ENCODE measurements at places on chromosomes 1 and 21.
A peak's percentile ranks its signal among the peaks of the same experiment; 100 is the strongest.

GRCh38 chr1:119097380-119097779 is 43.1 kb downstream of the WARS2 start:
- no peak for DNase-seq

- peak; percentile 26 for DNase-seq
Observed at GRCh38 chr1:25487628-25488027, 55.8 kb upstream of the LDLRAP1 start.

GRCh38 chr1:228013935-228014930 is 7.4 kb downstream of the WNT3A start:
- DNase-seq, result no peak

- DNase-seq, result no peak
Observed at GRCh38 chr1:85318217-85318616, 41.8 kb upstream of the BCL10 start.

- peak; percentile 53 for DNase-seq
Observed at GRCh38 chr21:30839304-30839703, 9.7 kb upstream of the KRTAP7-1 start.

DNA sequence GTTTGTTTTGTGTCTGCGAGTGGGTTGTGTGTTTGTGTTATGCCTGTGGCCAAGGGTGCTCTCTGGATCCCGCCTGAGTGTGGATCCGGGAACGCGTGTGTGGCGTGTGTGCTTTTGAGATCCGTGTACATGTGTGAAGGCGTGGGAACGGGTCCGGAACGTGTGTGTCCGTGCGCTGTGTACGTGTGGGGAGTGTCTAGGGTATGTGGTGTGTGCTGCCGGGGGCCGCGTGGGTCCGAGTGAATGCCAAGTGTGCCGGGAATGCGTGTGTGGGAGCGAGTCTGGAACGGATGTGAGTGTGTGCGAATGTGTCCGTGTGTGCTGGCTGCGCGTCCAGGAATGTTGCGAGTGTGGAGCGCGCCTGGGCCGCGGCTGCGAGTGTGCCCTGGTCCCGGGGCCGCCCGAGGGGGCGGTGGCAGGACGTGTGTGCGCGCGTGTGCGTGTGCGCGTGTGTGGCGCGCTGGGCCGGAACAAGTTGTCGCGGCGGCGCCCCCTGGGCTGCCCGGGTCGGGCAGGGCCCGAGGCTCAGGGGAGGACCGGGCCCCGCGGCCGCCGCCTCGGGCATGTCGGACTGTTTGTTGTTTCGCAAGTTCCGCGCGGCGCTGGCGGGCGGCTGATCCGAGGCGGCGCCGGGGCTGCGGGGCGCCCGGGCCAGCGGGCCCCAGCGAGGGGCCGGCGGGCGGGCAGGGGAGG is 953 bp downstream of the PTPRU start:
- peak; percentile 63 for DNase-seq

- no peak for DNase-seq
Observed at GRCh38 chr1:9260059-9260766, 25.6 kb downstream of the H6PD start.

- no peak for DNase-seq
Observed at GRCh38 chr1:111509997-111510375, 6.6 kb upstream of the ADORA3 start.

- DNase-seq, result no peak
Observed at GRCh38 chr1:153228491-153228890, 11.1 kb downstream of the PRR9 start.

- no peak for DNase-seq
Observed at GRCh38 chr1:186578325-186579016, 101.8 kb downstream of the PTGS2 start.

DNA sequence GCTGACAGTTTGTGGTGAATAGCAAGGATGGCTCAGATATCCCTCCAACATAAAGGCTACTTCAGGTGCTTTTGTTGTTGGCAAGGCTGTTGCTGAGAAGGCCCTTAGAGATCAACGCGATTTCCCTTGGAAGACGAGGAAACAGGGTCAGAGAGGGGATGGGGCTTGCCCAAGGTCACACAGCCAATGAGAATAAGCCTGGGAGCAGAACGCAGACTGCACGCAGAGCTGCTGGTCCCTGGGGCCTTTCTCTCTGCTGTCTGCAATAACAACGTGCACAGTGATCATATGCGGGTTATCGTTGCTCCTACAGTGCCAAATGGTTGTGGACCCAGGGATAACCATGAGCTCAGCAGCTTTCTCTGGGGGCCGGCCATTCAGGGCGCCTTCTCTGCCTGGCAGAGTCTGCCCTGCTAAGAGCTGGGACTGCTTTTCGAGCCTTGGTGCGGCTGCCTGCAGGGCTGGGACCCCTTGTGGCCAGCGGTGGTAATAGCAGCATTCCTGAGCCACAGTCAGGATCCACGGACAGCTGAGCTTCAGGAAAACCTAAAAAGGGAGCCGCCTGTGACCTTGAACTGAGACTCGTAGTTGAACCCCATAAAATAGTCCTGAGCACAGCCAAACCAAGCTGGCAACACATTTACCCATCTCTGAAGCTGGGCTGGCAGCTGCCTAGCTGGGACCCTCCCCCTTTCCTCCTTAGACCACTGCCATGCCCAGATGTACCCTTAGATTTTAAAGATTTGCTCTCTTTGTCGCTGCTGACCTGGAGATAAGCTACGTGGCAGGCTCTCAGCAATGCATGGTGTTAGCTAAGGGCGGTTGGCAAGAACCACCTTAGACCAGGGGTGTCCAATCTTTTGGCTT is 39.8 kb downstream of the HTR6 start:
- DNase-seq, result peak; percentile 52

DNA sequence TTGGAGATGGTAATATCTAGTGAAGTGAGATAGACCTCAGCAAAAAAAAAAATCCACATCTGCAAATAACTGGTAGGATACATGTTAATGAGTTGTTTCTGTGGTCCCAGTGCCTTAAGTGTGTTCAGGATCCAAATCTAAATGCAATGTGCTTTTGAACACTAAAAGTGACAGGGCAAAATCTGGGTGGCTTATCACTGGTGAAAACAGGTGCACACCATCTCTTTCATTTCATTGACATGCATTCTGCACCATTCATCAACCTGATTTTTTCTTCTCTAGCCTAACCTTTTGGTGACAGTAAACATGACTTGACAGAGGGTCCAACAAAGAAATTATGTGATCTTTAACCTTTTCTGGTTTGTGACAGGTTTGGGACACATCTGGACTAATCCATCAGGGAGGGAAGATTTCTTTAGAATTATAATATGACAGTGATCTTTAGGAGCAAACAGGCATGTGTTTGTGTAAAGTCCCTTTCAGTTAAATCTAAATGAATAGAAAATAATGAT is 201.6 kb upstream of the NEGR1 start:
- DNase-seq, result no peak

DNA sequence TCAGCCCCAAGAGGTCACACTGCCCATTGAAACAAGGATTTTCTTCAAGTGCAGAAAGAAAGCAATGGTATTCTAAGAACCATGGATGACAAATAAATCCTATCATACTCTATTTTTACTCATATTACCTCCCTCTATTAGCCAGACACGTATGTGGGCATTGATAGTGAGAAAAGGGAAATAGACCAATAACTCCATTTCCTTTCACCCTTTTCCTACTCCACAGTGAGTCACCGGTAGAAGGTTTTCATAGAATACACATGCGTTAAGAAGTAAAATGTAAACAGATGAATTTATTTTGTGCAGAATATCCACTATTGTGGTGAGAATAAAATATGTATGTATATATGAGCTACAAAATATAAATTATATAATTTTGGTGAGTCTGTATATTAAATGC is 568.9 kb upstream of the ADGRL4 start:
- DNase-seq, result no peak

DNA sequence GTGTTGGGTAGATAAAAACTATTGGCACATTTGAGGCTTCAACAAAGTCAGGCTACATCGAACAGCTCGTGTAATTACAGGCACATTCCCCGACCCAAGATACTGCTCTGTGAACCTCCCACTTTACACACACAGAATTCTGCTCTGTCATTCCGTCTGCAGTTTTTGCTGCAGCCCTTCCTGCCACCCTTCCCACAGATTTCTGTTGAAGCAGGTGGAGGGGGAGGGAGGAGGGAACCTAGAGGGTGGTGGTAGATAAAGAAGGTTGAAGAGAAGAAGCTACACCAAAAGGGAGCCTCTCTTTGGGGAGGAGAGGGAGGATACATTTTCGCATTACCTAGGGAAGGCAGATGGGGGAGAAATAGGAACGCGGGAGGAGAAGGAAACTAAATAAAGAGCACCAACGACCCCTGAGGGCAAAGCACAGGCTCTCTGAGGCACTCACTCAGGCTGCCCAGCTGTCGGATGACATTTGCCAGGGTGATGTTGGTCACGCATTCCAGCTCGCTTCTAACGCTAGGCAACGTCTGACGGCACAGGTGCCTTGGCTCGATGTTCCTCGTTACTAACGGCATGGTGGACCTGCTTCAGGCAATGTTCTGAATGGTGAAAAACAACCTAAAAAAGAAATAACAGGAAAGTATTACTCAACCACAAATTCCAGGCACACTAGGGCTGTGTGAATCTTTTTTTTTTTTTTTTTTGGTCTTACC is 36.0 kb downstream of the GPR3 start:
- peak; percentile 88 for DNase-seq

DNA sequence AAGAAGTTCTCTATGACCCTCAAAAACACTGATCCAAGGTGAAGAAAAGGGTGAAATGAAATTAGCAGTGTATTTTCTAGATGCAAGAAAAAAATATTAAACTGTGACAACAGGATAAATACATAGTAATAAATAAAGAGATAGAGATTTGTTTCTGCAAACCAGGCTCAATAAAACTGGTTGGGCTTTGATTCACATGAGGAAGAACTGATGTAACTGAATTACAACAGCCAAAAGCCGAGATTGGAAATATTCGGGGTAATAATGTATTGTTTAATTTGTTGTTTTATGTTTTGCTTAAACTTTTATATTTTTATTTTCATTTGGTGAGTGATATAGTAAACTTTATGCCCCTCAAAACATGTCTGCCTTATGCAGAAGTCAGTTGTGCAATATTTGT is 285.0 kb downstream of the BRINP3 start:
- DNase-seq, result no peak

- DNase-seq, result no peak
Observed at GRCh38 chr1:24911651-24912155, 18.4 kb downstream of the RUNX3 start.

DNA sequence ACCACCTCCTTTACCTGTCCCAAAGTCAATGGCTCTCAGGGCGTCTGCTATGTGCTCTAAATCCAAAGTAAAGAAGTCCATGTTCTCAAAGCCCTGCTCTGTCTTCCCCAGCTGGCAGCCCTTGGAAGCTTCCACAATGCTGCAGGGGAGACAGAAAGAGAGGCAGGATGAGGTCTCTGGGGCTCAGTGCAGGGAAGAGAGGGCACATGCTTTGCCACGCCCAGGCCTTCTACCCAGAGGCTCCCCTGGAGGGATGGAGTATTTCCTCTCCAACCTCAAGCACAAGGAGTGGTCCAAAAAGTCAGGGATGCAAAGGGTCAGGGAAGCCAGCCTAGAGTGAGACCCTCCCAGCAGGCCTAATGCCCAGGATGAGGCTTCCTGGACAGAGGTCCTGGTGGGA is 10.2 kb downstream of the TRIM63 start:
- no peak for DNase-seq

- DNase-seq, result no peak
Observed at GRCh38 chr1:168319691-168320090, 39.0 kb downstream of the TBX19 start.

DNA sequence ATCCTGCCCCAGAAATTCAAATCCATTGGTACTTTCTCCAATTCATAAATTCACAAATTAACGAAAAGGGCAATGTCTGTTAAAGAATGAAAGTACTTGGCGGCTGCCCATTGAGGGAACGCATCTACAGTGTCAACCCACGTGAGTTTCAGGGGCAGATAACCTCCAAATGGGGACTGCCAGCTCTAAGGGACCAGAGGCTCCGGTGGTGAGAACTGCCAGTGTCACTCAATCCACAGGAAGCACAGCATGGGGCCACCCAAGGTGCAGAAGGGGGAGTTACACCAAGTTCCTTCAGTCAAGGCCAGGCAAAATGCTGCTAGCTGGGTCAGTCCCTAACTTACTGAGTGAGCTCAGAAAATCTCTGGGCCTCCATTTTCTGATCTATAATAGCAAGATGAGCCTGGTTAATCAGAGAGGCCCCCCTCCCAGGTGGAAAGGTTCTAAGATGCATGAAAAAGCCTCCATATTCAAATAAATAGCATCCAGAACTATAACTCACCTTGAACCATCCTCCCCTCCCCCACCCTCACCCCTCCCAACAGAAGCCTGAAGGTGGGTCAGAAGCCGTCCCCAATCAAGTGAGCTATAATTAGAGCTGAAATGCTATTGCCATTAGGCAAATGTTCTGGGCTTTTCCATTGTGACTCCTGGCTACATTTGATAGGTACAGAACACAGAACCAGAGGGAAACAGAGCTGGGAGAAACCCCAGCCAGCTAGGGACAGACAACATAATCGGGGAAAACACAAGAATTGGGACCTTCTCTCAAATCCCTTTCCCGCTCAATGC is 41.7 kb downstream of the LRP8 start:
- no peak for DNase-seq
